NB4 (cell line): ENCODE measurements at places on chromosomes 16 and 17.
A peak's percentile ranks its signal among the peaks of the same experiment; 100 is the strongest.

GRCh38 chr16:3587547-3588110, 10.4 kb upstream of the NLRC3 start:
- no peak for DNase-seq

DNA sequence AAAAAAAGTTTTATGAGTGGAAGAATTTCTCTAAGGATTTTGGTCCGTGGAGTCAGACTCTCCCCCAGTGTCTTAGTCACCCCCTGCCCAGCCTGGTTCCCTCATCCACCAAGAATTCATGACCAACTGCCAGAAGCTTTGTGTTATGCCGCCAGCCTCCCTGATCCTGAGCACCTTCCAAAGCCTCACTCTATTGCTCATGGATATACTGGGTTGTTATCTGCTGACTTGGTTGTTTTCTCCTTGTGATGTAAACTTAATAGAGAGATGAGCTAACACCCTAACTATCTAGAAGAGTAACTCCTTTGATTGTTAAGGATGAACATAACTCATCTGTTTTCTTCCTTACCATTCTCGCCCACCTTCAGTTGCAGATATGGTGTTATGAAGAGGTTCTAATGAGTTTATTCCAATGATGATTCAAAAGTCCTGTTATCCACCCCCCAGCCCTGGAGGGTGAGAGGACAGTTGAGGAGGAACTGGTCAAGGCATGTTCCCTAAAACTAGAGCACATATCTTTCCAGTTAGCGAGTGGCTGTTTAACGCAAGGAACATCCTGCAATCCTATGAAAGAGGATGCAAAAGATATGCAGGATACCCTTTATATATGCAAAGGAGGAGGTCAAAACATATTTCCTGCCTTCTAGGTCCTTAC, 1.5 kb upstream of the PSMD3 start:
- no peak for DNase-seq

GRCh38 chr17:56047331-56047730, 105.9 kb upstream of the ANKFN1 start:
- DNase-seq, result no peak

- no peak for DNase-seq
These were observed 82.0 kb downstream of the MRM1 start for GRCh38 chr17:36683387-36683786.

DNA sequence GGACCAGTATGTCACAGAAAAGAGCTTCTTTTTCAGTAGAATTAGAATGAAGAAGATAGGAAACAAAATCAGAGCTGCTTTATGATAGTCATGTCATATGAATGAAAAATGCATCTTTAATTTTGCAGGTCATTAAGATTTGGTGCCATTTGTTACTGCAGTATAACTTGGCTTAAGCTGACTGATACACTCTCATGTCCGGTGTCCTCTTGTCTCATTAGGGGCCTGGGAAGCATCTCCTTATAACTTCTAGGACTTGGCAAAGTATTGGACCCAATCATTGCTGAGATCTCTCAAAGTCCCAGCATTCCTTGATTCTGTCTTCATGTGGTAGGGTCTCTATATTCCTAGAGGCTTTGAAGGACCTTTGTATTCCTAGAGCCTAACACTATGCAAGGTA, 559.4 kb downstream of the TOX3 start:
- DNase-seq, result no peak

- peak; percentile 79 for DNase-seq
These were observed 1.9 kb downstream of the PHF12 start for GRCh38 chr17:28949185-28950016.

- DNase-seq, result peak; percentile 38
These were observed 591 bp downstream of the PSMD7 start for GRCh38 chr16:74297145-74297665.

DNA sequence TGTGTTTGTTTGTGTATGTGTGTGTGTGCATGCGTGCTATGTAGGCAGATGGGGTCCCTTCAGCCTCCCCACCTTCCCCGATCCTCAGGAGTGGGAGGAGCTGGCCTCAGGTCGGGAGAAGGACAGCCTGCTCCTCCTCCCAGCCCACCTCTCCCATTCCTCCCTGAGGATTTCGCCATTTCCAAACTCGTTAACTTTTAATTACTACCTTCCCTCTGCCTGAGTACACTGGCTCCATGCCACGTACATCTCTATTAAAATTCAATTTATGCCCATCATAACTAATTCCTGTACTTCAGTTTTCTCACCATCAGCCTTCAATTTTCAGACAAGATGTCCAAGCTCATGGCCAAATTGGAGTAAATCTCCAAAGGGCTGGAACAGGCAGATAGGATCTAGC, 148.6 kb downstream of the SDK2 start:
- DNase-seq, result no peak

DNA sequence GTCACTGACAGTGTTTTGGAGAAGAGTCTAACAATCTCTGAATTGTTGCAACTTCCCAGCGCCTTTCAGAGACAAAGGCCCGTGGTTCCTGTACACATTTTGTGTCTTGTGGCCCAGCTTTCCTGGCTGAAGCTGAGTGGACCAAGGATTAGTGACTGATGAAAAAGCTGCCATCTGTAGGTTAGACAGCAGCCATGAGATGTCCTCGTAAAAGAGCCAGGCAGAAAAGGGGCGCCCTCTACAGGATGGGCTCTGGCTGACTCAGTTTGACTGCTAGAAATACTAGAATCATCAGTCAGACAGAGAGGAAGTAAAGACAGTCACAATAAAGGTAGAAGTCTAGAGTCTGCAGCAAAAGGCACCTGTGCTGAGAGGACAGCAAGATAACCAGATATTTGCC, 26.5 kb upstream of the NF1 start:
- peak; percentile 82 for DNase-seq

DNA sequence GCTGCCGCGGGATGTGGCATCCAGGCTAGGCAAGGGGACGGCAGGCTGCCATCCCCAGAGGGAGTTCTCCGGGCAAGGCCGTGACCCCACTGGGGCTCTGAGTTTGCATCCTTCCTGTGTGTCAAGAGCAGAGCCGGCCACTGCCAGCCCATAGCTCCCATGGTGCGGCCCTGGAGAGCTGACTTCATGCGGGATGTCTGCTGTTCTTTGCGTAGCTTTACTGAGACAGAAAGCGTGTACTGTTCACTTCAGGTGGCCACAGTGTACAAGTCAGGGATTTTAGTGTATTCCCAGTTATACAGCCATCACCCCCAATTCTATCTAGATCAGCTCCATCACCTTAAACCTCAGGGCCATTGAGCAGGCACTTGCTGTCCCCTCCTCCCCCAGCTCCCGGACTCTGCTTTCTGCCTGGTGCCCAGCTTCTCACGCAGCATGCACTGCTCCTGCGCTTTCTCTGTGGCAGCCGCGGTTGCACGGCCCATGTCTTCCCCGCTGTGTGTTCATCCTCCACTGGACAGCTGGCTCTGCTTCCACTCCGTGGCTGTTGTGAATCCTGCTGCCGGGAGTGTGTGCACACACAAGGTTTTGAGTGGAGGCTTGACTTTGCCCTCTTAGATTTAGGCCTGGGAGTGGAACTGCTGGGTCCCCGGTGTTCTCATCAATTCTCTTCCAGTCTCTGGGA, 71.2 kb downstream of the KLHDC4 start:
- DNase-seq, result no peak
